HT1080 (cell line): ENCODE measurements at places on chromosomes 16 and 17. TPM values are rescaled to one million over a fixed set of nuclear protein-coding genes. Genes with fewer than 3 reads are reported as not detected.
A peak's percentile ranks its signal among the peaks of the same experiment; 100 is the strongest.

Gene SHCBP1
- total RNA-seq: 33.3 and 38.1 TPM in 2 replicates

Gene LRRC46
- total RNA-seq: 0.37 and 0.51 TPM in 2 replicates

Gene KRT39
- total RNA-seq: not detected in 2 replicates

GRCh38 chr16:67482233-67482924 is 968 bp downstream of the AGRP start:
- no peak for DNase-seq

- peak; percentile 48 for DNase-seq
Observed at GRCh38 chr16:81517629-81518438, 73.2 kb downstream of the CMIP start.

DNA sequence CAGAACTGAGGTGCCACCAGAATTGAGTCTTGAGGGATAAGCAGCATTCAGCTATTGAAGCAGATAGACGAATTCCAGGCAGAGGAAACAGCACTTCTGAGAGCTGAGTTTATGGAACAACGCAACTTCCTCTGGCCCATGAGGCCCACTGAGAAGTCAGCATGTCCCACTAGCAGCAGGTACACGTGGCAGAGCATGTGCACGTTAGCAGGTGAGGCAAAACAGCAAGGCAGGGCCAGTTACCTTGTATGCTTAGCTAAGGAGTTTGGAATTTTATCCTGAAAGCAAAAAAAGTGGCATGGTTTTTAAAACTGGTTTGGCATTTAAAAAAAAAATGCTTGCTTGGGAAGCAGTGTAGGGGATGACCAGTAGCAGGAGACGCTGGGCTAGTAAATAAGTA is 305.6 kb downstream of the CPPED1 start:
- no peak for DNase-seq

- no peak for DNase-seq
Observed at GRCh38 chr17:8708025-8708461, 36.6 kb downstream of the CCDC42 start.

GRCh38 chr17:80596760-80597608 is 52.3 kb downstream of the RPTOR start:
- peak; percentile 54 for DNase-seq

- DNase-seq: no peak
Observed at GRCh38 chr16:85839681-85840240, 40.3 kb downstream of the COX4I1 start.

DNA sequence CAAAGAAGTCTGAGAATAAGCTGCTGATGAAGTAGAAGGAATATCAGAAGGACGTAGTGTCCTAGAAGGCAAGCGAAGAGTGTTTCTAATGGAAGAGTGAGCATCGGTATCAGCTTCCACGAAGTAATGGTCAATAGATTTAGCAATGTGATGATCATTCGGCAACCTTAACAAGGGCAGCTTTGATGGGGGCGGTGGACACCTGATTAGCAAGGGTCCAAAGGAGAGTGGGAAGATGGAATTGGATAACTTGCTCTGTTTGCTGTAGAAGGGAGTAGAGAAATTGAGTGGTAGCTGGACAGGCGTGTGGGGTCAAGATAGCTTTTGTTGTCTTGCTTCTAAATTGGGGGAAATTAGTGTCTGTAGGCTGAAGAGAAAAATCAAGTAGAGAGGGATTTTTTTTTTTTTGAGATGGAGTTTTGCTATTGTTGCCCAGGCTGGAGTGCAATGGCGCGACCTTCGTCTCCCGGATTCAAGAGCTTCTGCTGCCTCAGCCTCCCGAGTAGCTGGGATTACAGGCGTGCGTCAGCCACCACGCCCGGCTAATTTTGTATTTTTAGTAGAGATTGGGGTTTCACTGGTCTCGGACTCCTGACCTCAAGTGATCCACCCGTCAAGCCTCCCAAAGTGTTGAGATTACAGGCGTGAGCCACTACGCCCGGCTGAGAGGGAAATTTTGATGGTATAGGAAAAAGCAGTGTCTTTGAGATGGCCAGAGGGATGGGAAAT is 13.9 kb upstream of the HES7 start:
- no peak for DNase-seq
